Foreskin keratinocyte (primary cell): ENCODE measurements at places on chromosomes 7 and 10. TPM values are rescaled to one million over a fixed set of nuclear protein-coding genes. Genes with fewer than 3 reads are reported as not detected.

- DNase-seq = peak; percentile 60
Observed at GRCh38 chr10:18659819-18660535, 746 bp downstream of the ARL5B start.

- no peak for DNase-seq
Observed at GRCh38 chr7:44460325-44460724, 30.1 kb downstream of the NUDCD3 start.

- DNase-seq = no peak
Observed at GRCh38 chr10:25522946-25523608, 348.3 kb downstream of the GPR158 start.

GRCh38 chr7:103993551-103993950 lies 4.1 kb upstream of the RELN start:
- DNase-seq = no peak

DNA sequence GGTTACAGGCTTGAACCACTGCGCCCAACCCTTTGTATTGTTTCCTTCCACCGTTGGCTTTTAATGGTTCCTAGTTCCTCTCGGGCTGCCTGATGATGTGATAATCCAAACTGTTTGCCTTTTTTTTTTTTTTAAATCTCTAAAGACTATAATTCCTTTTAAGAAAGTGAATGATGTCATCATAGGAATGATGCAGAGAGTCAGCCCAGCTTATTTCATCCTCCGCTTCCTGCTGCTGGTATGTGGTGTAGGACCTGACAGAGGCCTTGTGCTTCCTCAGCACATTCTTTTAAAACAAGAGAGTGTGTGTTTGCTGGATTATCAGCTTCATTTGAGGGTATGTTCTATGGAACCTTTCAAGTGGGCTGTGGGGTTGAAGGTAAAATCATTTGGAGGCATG lies 241.4 kb downstream of the LRMDA start:
- no peak for DNase-seq

DNA sequence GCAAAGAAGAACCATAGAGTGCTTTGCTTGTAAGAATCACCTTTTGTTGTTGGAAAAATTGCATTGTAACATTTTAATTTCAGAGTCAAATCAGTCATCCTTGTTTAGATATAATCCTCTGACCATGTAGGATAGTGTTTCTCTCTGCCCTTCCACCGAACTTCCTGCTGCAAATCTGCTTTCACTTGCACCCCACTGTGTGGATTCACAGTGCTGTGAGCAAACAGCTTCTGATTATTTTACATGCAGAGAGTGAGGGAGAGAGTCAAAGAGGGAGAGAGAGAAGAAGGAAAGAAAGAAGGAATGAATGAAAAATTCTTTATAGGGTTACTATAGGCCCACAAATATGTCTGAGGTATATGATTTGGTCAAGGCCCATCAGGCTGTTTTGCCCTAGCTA lies 30.0 kb upstream of the SEM1 start:
- DNase-seq = no peak

- no peak for DNase-seq
Observed at GRCh38 chr7:21450941-21451340, 23.1 kb downstream of the SP4 start.

- DNase-seq = no peak
Observed at GRCh38 chr10:2019281-2019680, 282.0 kb upstream of the ADARB2 start.

DNA sequence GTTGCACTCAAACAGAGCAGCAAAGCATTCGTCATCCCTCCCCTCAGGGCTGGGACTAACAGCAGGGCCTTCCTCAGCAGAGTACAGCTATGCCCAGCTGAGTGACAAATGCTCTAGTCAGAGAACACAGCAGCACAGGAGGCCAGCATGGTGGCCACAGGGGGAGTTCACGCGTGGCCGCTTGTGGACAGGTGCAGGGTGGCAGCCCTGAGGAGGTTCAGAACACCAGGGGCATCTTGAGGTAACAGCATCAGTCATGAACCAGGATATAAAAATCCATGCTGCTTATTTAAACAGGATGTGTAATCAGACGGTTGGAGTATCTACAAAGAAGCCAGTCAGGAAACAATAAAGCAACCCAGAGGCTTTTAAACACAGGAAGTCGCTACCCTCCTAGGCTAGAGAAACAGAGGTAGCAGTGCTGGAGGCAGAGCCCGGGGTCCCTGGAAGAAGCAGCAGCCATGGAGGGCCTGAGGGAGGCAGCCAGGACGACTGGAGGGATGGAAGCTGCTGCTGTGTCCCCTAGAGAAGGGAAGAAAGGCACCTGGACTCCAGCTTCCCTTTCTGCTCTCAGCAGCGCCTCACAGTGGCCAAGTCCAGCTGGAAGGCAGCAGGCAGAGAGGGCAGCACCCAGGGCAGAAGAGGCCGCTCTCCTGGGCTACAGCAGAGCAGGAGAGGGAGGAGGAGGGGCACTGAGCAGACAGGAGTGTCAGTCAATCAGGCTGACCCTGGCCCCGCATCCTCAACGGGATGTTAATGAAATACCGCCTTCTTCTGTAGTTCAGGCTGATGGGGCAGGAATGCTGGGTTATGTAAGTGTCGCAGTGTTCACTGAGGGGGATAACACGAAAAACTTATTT lies 70.8 kb upstream of the UCN3 start:
- DNase-seq = peak; percentile 70

DNA sequence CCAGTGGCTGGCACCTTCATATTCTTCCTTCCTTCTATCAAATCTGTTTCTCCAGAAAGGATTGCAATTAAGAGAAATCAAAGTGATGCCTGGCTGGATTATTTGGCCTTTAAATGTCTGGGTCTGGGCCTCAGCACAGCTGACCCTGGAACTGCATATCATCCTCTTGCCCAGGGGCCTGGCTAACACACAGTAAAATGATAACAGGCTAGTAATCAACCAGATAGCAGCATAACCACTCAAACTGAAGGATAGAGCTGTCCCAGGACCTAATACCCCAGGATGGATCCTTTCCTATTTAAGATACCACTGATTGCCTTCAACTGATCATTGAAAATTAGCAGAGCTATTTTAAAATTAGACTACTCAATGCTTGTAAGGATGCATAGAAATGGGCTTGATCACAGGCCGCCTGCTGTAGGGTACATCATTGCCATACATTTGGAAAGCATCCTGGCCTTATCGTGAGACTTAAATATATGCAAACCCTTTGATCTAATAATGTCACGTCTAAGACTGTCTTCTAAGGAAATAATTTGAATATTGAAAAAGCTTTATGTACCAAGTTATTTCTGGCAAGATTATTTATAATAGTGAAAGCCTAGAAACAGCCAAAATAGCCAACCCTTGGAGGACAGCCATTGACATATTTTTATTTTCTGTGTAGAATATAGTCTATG lies 144.0 kb upstream of the CHST15 start:
- DNase-seq = no peak

- no peak for DNase-seq
Observed at GRCh38 chr10:104520653-104521052, 120.4 kb upstream of the SORCS3 start.

DNA sequence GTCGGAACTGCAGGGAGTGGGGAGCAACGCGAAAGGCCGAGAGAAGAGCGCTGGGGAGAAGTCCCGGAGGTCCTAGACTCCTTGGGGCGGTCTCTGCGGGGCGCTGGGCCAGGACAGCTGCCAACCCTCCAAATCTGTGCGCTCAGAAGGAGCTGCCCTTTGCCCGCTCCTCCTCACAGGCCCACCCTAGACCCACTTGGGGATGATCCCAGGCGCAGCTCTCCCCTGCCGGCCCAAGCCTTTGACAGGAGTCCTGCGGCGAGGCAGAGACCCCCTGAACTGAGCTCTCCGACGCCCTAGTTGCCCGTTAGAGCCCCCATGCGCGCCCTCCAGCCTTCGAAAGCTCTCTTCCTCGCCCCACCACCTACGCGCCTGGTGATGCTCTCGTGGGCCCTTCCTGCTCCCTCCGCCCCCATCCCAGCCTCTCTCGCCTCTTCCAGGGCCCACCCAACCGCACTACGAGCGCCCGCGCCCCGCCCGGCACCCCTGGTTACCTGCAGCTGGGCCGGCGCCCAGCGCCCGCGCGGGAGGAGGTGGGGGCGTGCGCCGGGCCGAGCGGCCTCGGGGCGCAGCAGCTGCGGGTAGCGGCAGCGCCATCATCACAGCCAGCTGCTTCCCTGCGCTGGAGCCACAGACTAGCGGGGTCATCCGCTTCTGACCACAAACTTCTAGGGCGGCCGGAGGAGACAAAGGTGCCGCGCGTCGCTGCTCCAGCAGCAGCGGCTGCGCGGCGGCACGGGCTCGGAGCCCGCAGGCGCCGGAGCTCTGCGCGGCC lies 353.4 kb downstream of the DNAJB6 start:
- no peak for DNase-seq

GRCh38 chr10:72076756-72077155 lies 11.6 kb downstream of the SPOCK2 start:
- DNase-seq = no peak

- no peak for DNase-seq
Observed at GRCh38 chr10:33807531-33808359, 473.3 kb upstream of the NRP1 start.

DNA sequence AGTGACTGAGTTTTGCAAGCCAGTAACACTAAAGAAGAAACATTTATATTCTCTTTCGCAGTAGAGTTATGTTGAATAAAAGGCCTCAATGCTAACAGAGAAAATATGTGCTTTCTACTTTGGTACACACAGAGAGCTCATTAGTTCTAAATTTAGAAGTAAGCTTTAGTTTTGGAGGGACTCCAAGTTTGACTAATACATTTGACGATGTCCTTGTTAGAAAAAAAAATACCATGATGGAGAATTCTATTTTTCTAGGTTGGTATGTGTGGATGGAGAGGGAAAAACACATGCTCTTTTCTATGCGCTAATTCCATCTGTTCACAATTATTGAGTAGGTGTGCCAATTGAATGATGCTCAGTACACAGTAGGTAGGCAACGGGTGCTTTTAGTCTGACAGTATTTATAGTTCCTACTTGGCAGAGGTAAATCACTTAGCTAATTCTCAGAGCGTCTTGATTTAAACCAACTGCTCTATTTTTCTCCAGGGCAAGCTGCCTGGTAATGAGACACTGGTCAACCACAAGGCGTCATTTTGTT lies 327.2 kb upstream of the AKR1E2 start:
- DNase-seq = peak; percentile 62

- no peak for DNase-seq
Observed at GRCh38 chr10:30227481-30227880, 121.6 kb downstream of the MTPAP start.

- no peak for DNase-seq
Observed at GRCh38 chr10:87763086-87763861, 54.8 kb downstream of the ATAD1 start.

DNA sequence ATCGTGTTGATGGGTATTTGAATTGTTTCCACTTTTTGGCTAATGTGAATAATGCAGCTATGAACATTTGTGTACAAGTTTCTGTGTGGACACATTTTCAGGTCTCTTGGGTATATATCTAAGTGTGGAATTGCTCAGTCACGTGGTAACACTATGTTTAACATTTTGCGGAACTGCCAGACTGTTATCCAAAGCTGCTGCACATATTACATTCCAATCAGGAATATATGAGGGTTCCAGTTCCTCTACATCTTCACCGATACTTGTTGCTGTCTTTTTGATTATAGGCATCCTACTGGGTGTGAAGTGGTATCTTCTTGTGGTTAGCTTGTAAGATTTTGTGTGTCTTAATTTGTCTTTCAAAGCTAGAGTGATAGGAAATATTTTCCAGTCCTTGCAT lies 6.8 kb downstream of the PTPN12 start:
- DNase-seq = no peak

DNA sequence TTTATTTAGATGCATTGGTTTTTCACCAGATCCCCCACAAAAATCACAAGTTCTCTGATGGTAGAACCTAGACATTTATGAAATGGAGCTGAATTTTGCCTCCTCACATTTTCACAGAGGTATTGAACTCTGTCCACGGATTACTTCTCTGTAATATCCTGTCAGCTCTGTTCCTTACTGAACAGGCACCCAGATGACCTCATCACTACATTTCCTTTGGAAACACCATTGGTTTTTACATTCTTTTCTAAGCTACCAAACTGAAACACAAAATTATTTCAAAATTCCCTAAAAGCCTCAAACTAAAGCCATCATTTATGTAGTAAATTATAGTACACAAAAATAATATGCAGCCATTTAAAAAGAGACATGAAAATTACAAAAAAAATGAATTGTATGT lies 98.3 kb upstream of the KCNIP2 start:
- DNase-seq = no peak

DNA sequence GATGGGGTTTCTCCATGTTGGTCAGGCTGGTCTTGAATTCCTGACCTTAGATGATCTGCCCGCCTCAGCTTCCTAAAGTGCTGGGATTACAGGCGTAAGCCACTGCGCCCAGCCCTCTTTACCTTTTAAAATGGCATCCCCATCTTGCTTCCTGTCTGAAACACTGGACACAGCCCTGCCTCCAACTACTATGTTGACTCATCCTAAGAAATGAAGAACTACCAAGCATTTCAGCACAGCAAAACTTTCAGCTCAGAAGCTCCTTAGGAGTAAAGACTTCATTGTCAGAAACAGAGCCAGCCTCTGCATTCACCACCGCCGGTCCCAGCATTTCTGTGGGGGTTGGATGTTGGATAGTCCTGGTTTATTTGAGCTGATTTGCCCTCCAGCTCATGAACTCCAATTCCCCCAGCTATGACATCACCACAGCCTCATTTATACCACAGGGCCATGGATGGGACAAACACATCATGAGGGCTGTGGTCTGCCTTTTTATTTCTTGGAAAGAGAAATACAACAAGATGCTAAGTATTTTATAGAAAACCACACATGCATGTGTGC lies 123.5 kb downstream of the ADCY1 start:
- DNase-seq = no peak

DNA sequence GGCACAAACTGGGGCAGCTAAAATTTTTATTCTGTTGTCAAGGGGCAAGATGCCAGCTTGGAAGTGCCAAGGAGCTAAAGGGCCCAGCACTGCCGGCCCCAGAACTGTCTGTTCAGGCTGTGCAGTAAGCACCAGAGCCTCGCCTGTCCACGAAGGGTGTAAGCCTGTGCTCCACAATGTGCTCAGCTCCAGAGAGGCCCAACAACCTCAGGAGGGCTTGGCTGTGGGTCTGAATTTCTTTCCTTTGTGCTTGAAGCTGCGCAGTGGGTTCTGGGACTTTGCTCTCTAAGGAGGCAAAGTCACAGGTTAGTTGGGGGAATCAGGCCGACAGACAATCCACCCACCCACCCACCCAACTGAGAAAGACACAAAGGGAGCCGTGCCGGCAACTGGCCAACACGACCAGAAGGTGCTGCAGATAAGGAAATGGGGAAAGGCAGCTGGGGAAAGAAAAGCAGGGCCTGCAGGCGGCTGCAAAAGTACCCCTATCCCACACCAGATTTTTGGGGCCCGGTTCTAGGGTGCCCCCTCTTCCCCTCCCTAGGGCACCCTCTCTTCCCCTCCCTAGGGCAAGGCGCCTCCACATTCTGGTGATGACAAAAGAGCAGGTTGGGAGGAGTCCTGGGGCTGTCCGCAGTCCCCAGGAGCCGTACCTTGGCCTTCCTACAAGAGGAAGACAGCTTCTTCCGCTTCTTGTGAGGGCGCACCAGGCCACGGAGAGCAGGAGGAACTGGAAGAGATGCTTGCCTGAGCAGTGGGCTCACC lies 7.7 kb downstream of the DDX56 start:
- no peak for DNase-seq

- DNase-seq = no peak
Observed at GRCh38 chr7:100863406-100863950, 3.7 kb upstream of the TRIP6 start.

- DNase-seq = no peak
Observed at GRCh38 chr7:33495207-33495606, 365.8 kb downstream of the BBS9 start.

The ETV1 gene
- 6.5 TPM in 2 replicates for total RNA-seq

The SHTN1 gene
- total RNA-seq = 19.0 and 21.5 TPM in 2 replicates

The MLXIPL gene
- 0.32 and 0.61 TPM in 2 replicates for total RNA-seq

The TDRD1 gene
- total RNA-seq = 0.11 TPM in 1 of 2 replicates, not detected in the other

The FBXO24 gene
- total RNA-seq = 0.27 and 0.49 TPM in 2 replicates

The COG5 gene
- total RNA-seq = 46.5 and 48.4 TPM in 2 replicates

The BZW2 gene
- 67.4 and 72.8 TPM in 2 replicates for total RNA-seq
